Ammon's horn (tissue), 1 donor: ENCODE measurements at places on chromosomes 1 and 21.

DNA sequence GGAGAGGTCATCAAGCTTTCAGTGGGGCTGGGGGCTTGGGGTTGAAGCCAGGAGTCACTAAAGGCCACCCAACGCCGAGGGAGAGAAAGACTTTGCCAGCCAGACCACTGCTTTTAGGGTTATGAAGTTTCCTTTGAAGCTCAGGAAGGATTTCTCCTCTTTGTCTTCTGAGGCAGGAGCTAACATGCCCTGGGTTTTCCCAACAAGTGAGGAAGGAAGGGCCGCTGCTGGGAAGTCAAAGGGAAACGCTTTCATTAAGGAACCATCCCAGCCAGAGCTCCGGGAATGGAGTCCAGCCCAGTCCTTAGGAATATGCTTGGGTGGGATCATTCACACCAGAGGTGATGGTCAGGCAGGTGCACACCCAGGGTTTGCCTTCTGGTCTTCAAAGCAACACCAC lies 436.9 kb downstream of the PRDM2 start:
- DNase-seq: no peak

DNA sequence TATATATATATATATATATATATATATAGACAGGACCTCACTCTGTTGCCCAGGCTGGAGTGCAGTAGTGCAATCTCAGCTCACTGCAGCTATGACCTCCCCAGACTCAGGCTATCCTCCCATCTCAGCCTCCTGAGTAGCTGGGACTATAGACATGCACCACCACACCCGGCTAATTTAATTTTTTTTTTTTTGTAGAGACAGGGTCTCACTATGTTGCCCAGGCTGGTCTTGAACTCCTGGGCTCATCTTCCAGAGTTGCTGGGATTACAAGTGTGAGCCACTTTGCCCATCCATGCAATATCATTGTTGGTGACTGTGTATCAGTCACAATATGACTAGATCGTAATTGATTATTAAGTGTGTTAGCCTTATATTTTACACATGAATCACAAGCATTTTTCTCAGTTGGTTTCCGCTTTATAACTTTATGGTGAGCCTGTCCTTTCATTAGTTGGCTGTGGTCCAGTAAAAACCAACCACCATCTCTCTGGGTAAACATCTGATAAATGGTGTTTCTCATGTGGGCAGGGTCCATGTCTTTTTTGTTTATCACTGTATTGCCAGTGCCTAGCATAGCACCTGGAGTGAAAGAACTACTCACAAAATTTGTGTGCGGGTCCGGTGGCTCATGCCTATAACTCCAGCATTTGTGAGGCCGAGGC lies 63.6 kb downstream of the MYOM3 start:
- DNase-seq: no peak

DNA sequence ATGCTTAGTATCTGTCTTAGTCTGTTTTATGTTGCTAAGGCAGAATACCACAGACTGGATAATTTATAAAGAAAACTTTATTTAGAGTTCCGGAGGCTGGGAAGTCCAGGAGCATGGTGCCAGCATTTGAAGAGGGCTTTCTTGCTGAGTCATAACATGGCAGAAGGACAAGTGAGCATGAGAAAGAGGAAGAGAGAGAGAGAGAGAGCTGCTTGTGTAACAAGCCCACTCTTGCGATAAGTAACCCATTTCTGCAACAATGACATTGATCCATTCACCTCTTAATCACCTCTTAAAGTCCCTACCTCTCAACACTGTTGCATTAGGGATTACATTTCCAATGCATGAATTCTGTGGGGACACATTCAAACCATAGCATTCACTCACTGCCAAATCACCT lies 11.7 kb upstream of the MYOCOS start:
- DNase-seq: no peak

DNA sequence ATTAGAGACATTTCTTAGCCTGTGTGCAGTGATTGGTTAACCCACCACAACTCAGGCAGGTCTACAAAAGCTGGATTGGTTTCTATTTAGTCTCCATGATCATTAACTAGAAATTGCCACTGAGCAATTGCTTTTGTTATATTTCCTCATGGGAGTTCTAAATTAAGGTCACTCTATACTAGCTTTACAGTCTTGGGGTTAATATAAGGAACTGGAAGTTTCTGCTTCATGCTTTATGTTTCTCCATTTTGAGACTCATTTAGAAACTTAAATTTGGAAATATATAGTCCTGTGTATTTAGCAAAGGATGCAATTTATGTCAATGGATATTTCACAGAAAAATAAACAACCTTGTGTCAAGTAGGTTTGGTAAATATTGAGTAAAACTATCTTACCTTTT lies 137.5 kb downstream of the HLX start:
- no peak for DNase-seq
